ENCODE measurements at places on chromosomes 1 and 21.

- no peak for DNase-seq
Observed at GRCh38 chr1:223224465-223224864, 81.4 kb upstream of the TLR5 start.

GRCh38 chr1:13782634-13783360 is 82.8 kb downstream of the PRDM2 start:
- no peak for DNase-seq

DNA sequence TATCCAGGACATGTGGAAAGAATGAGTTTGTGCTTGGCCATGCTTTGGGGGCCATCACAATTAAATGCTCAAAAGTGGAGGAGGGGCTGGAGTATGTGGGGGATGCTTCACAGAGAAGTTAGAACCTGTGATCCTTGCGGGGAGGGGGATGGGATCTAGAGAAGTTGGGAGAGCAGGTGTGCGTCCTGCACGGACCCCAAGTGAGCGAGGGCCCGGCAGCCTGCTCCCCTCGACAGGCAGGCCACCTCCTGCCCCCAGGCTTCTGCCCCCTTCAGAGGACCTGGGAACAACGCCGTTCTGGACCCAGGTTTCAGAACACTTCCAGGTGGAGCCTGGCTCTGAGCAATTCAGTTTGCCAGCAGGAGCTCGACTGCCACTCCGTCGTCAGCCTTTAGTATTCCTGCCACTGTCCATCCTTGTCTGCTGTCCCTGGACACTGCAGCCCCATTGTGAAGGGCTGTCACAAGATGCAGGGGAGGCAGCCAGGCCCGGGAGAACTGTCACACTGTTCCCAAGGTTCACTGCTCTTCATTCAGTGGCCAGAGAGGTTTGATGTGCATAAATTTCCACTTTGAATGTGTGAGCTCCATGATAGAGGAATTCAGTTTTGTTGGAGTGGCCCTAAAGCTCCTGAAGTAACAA is 112.2 kb downstream of the DHRS3 start:
- no peak for DNase-seq

GRCh38 chr1:210700511-210700910 is 371.8 kb downstream of the HHAT start:
- DNase-seq: no peak

GRCh38 chr1:95406279-95406678 is 172.3 kb downstream of the RWDD3 start:
- DNase-seq: no peak
